ENCODE measurements at places on chromosomes 13 and 19.

DNA sequence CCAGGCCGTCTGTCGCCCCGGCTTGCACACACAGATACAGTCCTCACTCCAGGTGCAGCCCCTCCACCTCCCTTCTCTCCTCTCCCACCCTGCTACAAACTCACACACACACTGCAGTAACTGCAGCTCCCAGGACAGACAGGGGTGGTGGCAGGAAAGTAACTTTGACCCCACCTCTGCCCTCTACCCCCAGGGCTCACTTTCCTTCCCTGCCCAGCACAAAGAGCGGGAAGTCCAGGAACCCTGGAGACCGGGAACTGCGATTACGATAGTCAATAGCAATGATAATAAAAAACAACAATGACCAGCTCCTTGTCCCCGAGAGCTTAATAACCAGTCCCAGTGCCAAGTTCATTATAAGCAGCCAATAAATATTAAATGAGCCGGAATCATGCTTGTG, at the start of gene CEACAM20:
TSS of gene CEACAM20 (minus strand) at position 140 of the 400 bp plus-strand sequence. CDS start 166 bp downstream, outside the sequence.
- no peak for DNase-seq

GRCh38 chr19:17327068-17327653, 7.5 kb downstream of the ANO8 start:
- DNase-seq: no peak

GRCh38 chr19:39874404-39874803, 28.2 kb upstream of the FBL start:
- DNase-seq: no peak

DNA sequence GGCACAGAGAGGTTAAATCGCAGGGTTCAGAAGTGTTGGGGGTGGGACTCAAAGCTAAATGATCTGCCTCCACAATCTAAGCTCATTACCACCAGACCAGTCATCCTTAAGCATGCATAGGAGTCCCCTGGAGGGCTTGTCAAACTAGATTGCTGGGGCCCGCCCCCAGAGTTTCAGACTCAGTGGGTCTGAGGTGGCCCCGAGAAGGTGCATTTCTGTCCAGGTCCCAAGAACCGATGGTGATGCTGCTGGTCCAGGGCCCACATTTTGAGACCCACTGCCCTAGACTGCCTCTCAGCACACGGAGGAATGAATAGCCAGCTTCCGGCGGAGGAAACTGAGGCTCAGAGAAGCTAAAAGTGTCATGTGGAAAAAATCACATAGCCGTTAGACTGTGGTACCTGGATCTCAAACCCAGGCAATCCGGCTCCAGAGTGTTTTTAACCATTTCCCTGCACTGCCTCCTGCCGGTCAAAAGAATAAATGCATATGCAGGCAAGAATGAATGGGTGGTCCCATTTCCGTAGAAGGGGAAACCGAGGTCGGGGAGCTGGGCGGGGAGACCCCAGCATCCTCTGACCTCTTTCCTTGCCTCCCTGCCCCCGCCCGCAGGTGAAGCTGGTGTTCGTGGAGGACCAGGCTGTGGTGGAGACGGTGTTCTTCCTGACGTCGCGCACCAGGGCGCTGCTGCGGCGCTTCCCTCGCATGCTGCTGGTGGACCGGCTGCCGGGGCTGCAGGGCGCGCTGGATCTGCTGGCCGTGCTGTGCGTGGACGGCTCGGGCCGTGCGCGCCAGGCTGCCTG, 23.8 kb downstream of the ZSWIM9 start:
- DNase-seq: no peak

- no peak for DNase-seq
Observed at GRCh38 chr13:97306645-97307044, 84.5 kb downstream of the MBNL2 start.

DNA sequence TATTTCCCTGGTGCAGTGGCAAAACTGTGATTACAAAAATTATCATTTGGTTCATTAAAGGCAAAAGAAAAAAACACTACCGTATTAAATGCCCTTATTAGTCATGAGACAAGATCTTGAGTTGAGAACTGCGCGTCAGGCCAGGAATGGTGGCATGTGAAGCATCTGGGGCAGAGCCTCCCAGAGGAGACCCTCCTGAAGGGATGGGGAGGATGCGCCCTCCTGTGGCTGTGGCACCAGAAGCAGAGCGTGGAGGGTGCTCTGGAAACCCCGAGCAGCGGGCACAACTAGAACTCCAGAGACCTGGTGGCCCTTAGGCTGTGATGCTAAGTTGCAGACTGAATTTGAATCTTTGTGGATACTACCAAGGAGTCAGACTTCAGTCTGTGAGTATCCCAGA, 11.5 kb downstream of the CUL4A start:
- DNase-seq: peak; percentile 55

GRCh38 chr13:28710161-28710560, 8.6 kb downstream of the SLC46A3 start:
- DNase-seq: no peak

- DNase-seq: no peak
Observed at GRCh38 chr13:38350114-38350617, 515 bp downstream of the UFM1 start.

DNA sequence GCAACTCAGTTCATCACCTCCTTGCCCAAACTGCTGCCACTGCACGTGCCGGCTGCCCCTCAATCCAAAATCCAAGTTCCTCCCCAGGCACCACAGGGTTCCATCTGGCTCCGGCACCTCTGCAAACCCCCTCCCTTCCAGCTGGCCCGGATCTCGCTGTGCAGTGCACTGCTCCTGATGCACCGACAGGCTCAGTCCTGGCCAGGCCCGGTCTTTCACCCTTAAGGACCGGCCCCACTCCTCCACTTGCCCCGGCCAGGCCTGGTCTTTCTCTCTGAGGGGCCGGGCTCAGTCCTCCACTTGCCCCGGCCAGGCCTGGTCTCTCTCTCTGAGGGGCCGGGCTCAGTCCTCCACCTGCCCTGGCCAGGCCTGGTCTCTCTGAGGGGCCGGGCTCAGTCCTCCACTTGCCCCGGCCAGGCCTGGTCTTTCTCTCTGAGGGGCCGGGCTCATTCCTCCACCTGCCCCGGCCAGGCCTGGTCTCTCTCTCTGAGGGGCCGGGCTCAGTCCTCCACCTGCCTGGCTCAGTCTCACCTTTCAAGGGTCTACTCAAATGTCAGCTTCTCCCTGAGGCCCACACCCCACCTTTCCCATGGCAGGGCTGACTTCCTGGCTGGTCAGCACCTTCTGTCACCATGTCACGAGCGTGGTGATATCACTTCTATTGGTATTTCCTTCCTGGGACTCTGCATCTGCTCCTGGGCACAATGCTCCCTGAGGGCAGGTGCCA, 6.9 kb downstream of the ZNF787 start:
- DNase-seq: no peak

DNA sequence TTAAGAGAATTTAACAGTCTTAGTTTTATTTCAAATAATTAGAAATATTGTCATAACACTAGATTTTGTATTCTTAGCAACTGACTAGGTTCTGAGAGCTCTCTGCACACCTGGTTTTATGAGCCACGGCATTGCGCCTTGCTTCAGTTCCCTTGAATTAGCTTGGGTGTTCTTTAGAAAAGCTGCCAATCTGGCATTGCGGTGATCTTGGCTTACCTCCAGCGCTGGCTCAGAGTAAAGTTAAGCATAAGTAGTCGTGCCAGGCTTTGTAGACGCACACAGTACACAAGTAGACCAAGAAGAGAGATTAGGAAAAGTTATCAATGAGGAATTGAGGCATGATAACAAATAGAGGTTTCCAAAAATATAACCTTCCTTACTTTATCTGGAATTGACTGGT, 45.7 kb downstream of the TPP2 start:
- no peak for DNase-seq

Data from SJSA1 (cell line).